Karpas-422 (cell line): ENCODE measurements at places on chromosomes 2 and 18.

DNA sequence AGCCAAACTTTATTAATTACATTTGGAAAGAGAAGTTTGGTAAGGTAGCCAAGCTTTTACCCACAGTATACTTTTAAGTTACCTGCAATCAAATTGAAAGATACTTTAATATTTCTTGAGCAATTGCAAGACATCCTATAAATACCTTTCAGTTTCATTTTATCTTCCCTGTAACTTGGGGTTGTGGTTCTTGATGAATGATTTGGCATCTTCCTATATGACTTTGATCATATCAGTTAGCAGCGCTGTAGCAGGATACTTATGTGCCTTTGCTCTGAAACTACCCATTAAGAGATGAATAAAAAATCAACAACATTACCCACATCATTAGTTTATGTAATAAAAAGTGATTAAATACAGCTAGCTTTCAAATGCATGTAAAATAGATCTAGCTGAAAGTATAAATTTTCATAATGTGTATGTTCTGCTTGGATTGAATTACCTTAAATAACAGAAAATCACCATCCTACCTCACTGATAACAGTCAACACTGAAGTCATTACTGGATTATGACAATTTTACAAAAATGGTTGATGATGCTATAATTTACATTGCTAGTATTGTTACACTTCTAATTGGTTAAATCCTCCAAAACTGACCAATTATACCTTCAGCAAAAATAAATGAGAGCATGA, 50.4 kb downstream of the MMADHC start:
- H3K27ac ChIP-seq = no peak overlapping the region
- H3K36me3 ChIP-seq = no peaks in the 10 kb centered on the region
- H3K4me3 ChIP-seq = no peak overlapping the region
- H3K4me1 ChIP-seq = no peaks in the 10 kb centered on the region

DNA sequence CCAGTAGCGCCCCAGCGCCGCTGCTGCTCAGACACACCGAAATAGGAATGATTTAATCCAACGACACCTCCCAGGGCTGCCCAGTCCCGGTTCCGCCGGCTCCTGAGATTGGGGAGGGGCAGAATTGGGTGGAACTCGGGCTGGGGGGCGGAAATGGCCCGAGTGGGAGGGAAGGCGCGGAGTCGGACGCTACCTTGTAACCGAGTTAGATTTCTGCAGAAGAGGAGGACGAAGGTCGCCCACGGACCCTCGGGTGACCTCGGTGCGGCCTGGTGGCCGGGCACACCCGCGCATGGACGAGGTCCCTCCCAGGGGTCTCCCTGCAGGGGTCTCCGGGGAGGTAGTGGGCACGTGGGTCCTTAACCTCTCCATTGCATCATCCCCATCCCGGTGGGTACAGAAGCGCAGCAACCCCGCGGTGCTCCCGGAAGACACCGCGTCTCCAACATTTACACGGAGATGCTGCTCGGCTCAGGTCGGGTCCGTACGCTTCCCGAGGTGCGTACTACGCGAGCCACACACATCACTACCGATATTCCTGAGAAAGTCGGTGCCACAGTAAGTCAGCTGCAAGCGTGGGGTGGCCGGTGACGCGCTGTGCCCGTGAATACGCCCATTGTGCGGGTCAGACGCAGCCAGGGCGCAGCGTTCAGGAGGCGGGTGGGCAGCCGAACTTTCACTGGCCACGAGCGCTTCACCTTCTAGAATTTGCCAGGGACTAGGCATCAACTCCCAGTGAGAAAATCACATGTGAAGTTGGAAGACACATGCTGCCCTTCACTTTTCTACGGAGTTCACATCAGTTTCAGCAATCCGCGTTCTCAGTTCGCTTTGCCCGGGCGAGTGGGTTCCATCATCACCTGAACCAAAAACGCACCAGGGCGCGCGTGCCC, 3.0 kb downstream of the ZNF516 start:
- H3K4me1 ChIP-seq = peaks cover 60% of the 10 kb centered on the region
- H3K4me3 ChIP-seq = peak overlapping the region; percentile 78
- no peaks in the 10 kb centered on the region for H3K36me3 ChIP-seq
- H3K27ac ChIP-seq = peak overlapping the region; percentile 95
- peak; percentile 81 for DNase-seq
- H3K27me3 ChIP-seq = no peaks in the 10 kb centered on the region

DNA sequence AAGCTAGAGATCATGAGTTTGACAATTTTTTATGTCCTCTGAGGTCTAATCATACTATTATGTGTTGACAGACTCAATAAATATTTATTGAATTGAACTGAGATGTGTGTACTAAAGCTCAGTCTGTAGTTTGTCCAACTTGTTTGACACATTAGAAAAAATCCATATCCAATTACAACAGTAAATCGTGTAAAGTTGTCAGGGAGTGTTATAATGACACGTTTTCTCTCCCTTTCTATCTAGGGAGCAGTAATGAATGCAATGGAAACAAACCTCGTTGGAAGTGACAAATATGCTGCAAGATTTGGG, 28.4 kb downstream of the ITGA4 start:
- peaks cover 32% of the 10 kb centered on the region for H3K4me1 ChIP-seq
- H3K27me3 ChIP-seq = no peaks in the 10 kb centered on the region
- no peak overlapping the region for H3K27ac ChIP-seq
- H3K4me3 ChIP-seq = no peak overlapping the region
- no peak for DNase-seq

- no peak overlapping the region for H3K27ac ChIP-seq
- H3K27me3 ChIP-seq = no peaks in the 10 kb centered on the region
- no peak for DNase-seq
- no peaks in the 10 kb centered on the region for H3K36me3 ChIP-seq
Observed at GRCh38 chr2:30721668-30722647, 85.3 kb downstream of the CAPN13 start.

DNA sequence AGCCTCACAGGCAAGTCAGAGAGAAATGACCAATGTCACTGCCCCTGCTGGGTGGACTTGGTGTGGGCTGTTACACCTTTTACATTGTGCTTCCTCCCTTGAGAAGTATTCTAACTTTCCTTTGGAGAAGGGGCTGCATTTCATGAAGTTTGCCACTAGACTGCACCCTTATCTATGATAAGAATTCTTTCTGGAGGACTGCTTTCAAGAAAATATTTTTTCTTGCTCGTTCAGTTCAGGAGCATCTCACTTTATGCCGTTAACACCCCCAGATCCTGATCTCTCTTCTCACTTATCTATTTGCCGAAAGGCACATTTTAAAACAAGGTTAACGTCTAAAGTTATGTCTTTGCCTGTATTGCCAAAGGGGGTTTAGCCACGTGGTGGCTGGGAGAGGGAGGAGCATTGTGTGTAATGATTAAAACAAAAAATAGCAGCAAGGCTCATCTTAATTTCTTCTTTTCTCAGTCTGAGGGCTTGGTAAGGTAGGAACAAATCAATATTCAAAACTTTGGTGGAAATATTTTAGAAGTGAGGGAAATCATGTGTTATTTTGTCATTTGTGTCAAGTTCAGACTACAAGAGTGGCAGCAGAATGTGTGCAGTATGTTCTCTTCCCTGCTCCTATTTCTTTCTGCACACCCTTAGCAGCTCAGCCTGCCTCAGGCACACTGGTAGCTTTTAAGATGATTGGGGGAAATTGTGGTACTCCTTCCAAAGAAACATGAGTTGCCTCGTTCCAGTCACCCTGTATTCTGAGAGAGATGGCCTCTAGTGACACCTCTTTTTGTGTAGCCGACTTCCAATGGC, 1.6 kb upstream of the IGFBP5 start:
- no peak overlapping the region for H3K27ac ChIP-seq
- no peaks in the 10 kb centered on the region for H3K27me3 ChIP-seq
- H3K4me3 ChIP-seq = no peak overlapping the region
- peaks cover 4% of the 10 kb centered on the region for H3K4me1 ChIP-seq
- DNase-seq = peak; percentile 59

DNA sequence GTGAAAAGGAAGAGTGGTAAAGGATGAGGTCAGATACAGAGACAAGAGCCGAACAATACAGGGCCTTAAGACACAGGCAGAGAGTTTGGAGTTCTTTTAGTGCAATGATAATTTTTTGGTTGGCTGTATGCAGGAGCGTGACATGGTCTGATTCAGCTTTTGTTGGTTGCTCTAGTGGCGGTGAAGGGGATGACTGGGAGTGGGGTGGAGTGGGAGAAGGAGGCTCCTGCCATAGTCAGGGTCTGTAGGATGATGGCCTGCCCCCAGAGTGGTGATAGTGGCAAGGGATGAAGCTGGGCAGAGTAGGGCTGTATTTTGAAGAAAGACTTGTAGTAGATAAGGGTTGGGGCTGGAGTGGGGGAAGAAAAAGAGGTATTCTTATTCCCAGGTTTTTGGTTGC, 306.6 kb upstream of the VWC2L start:
- H3K4me3 ChIP-seq = no peak overlapping the region
- H3K27me3 ChIP-seq = no peaks in the 10 kb centered on the region
- H3K27ac ChIP-seq = no peak overlapping the region
- H3K36me3 ChIP-seq = no peaks in the 10 kb centered on the region
- DNase-seq = no peak
- no peaks in the 10 kb centered on the region for H3K4me1 ChIP-seq
